Vein endothelial cell (primary cell): ENCODE measurements at places on chromosomes 2 and 18. TPM values are rescaled to one million over a fixed set of nuclear protein-coding genes. Genes with fewer than 3 reads are reported as not detected.

ARHGAP25 gene
- 5.2 and 8.2 TPM in 2 replicates for total RNA-seq

ALPG gene
- total RNA-seq = not detected in 2 replicates

FAM228A gene
- 0.10 TPM in 1 of 2 replicates, not detected in the other for total RNA-seq

NAGK gene
- 46.1 and 51.6 TPM in 2 replicates for total RNA-seq

IL36RN gene
- not detected in 2 replicates for total RNA-seq

UGT1A10 gene
- not detected in 2 replicates for total RNA-seq

RAB10 gene
- total RNA-seq = 93.4 and 112 TPM in 2 replicates

LOXL3 gene
- 1.6 and 2.2 TPM in 2 replicates for total RNA-seq

KCNJ3 gene
- total RNA-seq = not detected in 2 replicates

IL18RAP gene
- not detected in 2 replicates for total RNA-seq

COA5 gene
- 12.0 and 13.1 TPM in 2 replicates for total RNA-seq

PROKR1 gene
- under 0.01 TPM in 1 of 2 replicates, not detected in the other for total RNA-seq

LINC00305 gene
- not detected in 2 replicates for total RNA-seq

UGT1A4 gene
- not detected in 2 replicates for total RNA-seq

CTAGE1 gene
- under 0.01 TPM in 1 of 2 replicates, not detected in the other for total RNA-seq

L3MBTL4 gene
- total RNA-seq = 0.33 and 0.38 TPM in 2 replicates

CCDC74B gene
- total RNA-seq = 0.65 and 2.9 TPM in 2 replicates

NTSR2 gene
- not detected in 2 replicates for total RNA-seq

STARD6 gene
- 0.29 and 0.33 TPM in 2 replicates for total RNA-seq

MALL gene
- 67.0 and 130 TPM in 2 replicates for total RNA-seq
